ENCODE measurements at places on chromosomes 1 and 21. TPM values are rescaled to one million over a fixed set of nuclear protein-coding genes. Genes with fewer than 3 reads are reported as not detected.

EPHA10 gene
- not detected for total RNA-seq

GPR37L1 gene
- total RNA-seq, result not detected

LMOD1 gene
- total RNA-seq, result 0.07 TPM

LINGO4 gene
- not detected for total RNA-seq

HSPA13 gene
- total RNA-seq, result 57.8 TPM

CLCA4 gene
- total RNA-seq, result not detected

CR1L gene
- not detected for total RNA-seq
